PC-3 (cell line): ENCODE measurements at places on chromosomes 7 and 10. TPM values are rescaled to one million over a fixed set of nuclear protein-coding genes. Genes with fewer than 3 reads are reported as not detected.

DNA sequence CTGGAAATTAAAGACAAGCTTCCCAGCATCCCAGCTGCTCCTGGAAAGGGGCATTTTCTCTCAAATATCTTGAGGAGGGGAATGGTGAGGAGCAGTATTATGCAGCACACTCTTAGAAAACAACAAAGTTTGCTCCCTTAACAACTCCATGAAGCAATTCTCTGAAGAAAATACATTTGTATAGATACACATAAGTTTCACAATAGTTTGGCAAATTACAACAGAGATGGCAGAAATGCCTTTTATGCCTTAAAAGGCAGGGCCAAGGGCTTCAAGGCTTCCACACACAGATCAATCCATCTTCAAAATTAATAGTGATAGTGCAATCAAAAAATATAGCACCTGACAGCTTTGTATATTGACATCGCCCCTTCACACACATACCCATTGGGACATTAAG lies 12.2 kb downstream of the DGKI start:
- no peak for DNase-seq

DNA sequence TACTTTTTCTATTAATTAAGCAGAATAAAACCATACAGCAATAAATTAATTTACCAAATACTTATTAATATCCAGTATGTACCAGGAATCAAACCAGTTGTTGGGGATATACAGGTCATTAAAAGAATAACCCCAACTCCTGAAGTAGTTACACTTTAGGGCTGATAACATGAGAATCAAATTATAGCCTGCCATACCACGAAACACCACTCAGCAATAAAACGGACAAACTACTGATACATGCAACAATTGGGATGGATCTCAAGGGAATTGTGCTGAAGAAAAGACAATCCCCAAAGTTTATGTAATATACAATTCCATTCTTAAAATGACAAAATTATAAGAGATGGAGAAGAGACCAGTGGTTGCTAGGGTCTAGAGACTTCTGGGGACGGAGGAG lies 22.7 kb downstream of the MCMBP start:
- DNase-seq: no peak

DNA sequence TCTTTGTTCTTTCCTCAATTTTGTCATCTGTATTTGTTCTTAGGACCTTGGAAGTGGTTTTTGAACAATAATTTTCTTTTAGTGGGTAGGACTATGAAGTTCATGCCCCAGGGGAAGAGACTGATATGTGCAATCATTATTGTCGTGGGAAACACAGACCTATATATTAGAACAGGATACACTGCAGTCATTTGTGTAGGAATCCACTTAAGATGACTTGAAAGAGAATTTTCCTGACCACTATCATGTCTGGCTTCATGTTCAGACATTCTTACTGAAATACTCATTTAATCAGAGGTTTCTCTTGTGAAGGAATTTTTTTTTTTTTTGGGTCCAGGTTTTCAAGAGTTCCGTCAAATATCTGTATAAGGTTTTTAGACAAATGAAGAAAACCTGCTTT lies 163.6 kb downstream of the SUGCT start:
- no peak for DNase-seq

The GPRIN2 gene
- 3.1 and 5.8 TPM in 2 replicates for total RNA-seq

- DNase-seq: peak; percentile 82
Measured at GRCh38 chr7:95276114-95276513, 48.2 kb downstream of the PON1 start.

DNA sequence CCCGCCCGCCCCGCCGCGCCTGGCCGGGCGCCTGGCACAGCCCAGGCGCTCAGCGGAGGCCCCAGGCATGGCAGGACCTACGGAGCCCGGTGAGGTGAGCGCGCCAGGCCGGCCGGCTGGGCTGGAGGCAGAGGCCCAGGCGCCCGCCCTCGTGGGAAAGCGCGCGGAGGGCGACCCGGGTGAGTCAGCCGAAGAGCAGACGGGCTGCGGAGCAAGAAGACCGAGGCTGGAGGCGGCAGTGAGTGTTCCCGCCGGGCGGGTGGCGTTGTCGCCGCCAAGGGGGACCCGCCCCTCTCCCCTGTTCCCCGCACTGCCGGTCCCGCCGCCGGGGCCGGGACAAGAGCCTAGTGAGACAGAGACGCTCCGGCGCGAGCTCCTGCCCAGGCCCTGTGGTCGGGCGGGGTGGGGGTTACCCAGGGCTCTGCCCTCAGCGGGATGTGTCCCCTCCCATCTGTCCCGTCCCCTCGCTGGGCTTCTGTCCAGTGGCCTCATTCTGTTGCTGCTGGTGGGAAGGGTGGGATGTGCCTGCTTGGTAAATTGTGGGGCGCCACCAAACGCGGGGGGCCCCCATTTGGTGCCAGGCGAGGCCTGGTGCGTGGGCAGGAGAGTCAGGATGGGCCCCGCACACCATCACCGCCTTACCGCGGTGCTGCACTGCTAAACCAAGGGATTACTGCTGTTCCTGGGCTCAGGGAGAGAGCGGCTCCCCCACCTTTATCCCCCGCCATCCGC lies 17.0 kb upstream of the NODAL start:
- DNase-seq: peak; percentile 89
